ENCODE measurements at places on chromosomes 11 and 22.

DNA sequence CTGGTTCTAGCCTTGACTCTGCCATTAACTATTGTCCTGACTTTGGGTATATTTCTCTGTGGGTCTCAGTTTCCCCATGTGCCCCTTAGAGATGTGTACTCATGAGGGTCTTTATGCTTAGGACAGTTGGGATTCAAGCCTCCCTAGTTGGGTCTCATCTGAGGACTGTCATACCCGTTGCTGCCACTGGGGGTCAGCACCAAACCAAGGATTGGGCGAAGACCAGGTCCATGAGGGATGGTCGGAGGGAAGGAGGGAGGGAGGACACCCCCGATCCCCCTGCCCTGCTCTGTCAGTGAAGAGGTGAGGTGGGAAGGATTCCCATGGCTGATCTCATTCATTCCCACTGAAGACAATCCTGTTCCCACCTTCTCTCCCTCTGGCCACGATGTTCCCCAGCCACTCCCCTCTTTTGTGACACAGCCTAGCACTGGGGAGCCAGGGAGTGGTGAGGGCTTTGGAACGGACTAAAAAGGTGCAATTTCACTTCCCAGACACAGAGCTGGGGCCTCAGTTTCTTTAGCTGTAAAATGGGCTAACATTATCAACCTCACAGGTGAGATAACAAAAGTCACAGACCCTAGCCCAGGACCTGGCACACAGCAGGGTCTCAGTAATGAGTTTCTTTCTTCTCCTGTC is 12.4 kb upstream of the KLHL35 start:
- DNase-seq, result no peak

DNA sequence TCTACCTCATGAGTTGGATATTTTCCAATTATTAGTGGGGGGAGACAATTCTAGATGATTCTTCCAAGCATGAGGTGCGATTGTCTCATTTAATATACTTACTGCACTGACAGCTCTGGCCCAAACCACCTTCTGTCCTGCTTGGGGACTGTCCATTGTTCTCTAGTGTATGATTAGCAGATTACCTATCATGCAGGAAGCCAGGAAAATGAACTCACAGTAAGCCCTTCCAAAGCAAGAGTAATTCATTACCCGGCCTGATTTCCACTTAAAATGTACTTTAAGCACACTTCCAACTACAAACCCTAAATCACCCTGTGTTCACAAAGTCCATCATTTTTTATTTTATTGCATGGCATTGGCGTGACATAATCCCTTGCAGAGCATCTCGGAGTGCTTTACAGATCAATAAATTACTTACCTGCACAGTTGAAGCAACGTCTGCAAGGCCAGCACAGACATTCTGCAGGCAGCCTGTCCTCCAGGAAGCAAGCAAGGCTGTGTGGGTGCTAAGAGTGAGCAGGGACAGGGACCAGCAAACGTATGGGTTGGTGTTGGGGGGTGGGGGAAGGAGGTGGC is 838.2 kb downstream of the NTM start:
- no peak for DNase-seq

DNA sequence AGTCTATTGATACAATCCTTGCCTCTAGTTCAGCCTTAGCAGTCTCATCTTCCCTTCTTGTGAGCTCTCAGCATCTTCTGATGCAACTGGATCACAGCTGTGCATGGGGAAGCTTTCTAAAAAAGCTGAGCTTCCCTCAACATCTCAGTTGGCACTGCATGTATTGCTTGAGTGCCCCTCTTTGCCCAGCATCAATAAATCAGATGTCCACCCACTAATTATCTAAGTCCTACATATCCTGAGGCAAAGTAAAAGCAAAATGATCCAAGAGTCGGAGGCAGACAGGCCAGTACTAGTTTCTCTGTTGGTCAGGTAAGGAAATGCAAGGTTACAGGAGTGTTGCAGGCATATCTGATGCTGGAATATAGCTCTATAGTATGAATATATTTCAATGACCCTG is 334.5 kb upstream of the NCAM1 start:
- DNase-seq, result no peak

GRCh38 chr11:119438599-119438998 is 15.6 kb upstream of the THY1 start:
- no peak for DNase-seq

- DNase-seq, result no peak
Observed at GRCh38 chr11:19722702-19723101, 10.1 kb downstream of the NAV2 start.

- DNase-seq, result no peak
Observed at GRCh38 chr22:22359465-22359864, 114.9 kb downstream of the VPREB1 start.

- DNase-seq, result no peak
Observed at GRCh38 chr11:46640036-46640788, 22.9 kb downstream of the ATG13 start.

GRCh38 chr11:66159324-66159984 is 89.4 kb downstream of the PACS1 start:
- no peak for DNase-seq

GRCh38 chr22:36649066-36649465 is 54.5 kb downstream of the CACNG2 start:
- no peak for DNase-seq

GRCh38 chr22:35152316-35152715 is 86.4 kb downstream of the ISX start:
- DNase-seq, result no peak

- no peak for DNase-seq
Observed at GRCh38 chr11:57402188-57403002, 11.9 kb upstream of the PRG2 start.

DNA sequence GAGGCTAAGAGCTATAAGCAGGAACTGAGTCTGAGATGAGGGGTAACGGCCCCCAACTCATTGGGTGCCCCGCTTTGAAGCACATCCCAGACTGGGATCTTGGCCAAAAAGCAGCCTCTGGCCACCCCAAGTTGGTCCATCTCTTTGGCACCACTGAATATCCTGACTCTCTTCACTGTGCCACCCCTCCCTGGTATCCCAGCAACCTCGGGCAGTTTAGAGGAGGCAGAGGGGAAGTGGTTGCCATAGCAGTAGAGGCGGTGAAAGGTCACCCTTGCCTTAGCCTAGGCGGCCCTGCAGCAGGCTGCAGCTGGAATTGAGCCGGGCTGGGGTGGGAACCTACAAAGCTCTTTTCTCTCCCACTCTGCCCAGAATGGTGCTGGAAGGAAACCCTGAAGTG is 1.1 kb downstream of the PELI3 start:
- no peak for DNase-seq

GRCh38 chr11:69839516-69839915 is 20.3 kb upstream of the FGF3 start:
- no peak for DNase-seq

DNA sequence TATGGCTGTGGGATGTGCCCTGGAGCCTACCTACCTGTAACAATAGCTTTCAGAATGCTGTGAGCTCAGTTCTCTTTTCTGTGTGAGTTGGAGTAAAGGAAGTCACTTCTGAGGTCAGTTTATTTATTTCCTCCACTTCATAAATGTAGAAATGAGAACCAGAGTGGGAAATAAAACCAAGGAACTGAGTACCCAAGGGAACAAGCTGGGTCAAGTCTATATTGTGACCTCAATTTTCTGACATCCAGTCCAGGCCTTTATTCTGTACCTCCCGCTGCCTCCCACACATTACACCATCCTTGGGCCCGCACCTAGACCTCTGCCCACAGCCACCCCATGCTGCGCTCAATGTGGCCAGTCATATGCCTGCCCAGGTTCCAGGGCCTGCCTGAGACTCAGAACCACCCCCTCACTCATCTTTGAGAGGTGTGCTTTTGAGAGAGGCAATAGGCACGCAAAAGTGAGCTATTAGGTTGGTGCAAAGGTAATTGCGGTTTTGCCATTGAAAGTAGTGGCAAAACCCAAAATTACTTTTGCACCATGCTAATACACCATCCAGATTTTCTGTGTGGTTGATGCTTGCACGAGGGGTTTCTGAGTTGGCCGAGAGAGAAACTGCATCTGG is 9.8 kb downstream of the MS4A6E start:
- DNase-seq, result no peak

- DNase-seq, result no peak
Observed at GRCh38 chr11:114133548-114134329, 74.2 kb downstream of the ZBTB16 start.

DNA sequence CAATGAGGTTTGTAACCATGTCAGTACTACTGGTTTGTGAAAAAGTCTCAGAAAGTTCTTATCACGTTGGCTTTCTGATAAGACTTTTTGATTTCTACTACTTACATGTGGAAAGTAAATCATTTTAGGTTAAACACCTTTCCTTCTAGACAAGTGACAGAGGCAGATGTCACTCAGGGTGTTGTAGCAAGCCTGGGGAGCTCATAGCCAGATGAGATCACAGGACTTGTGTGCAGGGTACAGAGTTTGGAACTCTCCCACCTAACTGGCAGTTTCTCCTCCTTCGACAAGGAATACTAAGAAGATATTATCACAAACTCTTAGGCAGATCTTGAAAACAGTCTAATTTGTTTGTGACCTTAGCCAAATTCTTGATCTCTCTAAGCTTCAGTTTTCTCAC is 49.4 kb upstream of the PICALM start:
- DNase-seq, result no peak

DNA sequence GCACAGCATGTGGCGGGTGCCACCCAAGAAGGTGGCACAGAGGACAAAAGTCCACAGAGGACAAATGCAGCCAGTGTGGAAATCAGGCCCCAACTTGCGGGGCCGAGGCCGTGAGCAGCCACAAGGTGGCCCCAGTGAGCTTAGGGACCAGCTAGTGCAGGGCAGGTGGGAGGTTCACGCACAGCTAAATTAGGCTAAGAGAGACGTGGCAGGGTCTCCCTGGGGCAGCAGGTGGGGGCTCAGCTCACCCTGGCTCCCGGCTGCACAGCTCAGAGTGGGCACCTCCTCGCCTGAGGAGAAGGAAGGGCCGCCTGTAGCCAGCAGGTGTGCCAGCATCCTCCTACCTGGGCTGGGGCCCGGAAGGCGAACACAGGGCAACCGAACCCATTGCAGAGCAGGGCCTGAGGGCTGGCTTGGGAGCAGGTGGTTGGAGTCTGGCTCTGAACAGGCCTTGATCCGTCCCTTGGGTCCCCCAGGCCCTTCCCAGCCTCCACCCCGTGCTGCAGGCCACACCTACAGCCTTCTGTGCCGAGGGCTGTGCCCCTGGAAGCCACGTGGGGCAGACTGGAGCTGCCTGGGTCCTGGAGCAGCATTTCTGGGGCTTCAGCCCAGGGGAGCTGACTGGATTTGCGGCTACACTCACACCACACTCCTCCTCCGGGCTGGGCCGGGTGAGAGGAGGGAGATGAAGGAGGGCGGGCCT is 26.1 kb upstream of the CELSR1 start:
- no peak for DNase-seq

DNA sequence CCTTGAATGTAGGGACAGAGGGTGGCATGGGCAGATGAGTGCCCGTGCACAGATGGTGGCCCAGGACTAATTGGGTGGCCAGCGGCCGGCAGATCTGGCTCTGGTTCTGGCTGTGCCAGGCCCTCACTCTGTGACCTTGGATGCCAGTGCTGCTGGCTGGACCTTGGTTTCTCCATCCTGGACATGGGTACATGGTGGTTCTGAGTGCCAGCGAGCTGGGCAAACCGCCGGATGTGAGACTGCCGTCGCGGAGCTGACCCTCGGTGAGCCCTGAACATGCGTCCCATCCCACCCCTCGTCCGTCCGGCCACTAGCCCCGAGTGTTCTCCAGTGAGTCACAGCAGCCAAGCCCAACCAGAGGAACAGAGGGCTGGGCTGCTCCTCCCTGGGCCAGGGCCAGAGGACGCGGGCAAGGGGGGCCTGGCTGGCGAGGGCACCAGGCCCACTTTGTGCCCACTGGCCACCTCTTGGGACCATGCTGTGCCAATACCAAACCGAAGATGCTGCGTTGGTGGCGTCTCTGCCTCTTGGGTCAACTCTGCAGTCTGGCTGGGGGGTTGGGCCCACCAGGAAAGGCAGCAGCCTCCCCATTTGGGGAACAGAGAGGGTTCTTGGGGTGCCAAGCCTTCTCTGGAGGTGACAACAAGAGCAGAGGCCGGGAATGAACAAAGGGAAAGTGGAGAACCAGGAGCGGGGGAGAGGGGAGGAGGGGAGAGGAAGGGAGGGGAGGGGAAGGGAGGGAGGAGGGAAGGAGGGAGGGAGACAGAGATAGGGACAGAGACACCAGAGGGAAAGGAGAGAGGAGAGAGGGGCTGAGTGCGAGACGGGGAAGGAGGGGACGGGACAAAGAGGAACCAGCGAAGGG is 10.7 kb downstream of the LSP1 start:
- DNase-seq, result no peak

All from iPS DF 6.9 (cell line).